ENCODE measurements at places on chromosomes 12 and 14.

DNA sequence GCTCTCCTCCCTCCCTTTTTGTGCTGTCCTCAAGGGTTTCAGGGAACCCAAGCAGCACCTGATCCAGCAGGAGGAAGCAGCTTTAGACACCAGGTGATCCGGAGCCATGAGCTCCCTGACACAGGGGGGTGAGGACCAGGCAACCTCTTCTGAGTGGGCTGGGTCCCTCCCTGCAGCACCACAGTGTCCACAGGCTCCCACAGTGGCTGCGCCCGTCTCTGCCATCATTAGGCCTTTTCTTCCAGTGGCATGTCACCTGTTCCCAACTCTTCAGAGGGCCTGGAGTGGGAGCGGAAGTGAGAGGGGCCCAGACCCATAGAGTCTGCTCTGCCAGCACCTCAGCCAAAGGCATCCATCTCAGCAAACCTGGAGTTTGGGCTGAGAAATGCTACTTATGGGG is 421 bp upstream of the KRT76 start:
- no peaks in the 10 kb centered on the region for H3K36me3 ChIP-seq
- no peak overlapping the region for H3K4me3 ChIP-seq
- H3K4me1 ChIP-seq, result no peaks in the 10 kb centered on the region
- no peak for DNase-seq
- no peak overlapping the region for H3K27ac ChIP-seq

GRCh38 chr12:117439531-117440001 is 78.1 kb upstream of the NOS1 start:
- H3K4me3 ChIP-seq, result no peak overlapping the region
- peaks cover 33% of the 10 kb centered on the region for H3K27me3 ChIP-seq
- H3K27ac ChIP-seq, result no peak overlapping the region
- no peak for DNase-seq
- H3K36me3 ChIP-seq, result no peaks in the 10 kb centered on the region

DNA sequence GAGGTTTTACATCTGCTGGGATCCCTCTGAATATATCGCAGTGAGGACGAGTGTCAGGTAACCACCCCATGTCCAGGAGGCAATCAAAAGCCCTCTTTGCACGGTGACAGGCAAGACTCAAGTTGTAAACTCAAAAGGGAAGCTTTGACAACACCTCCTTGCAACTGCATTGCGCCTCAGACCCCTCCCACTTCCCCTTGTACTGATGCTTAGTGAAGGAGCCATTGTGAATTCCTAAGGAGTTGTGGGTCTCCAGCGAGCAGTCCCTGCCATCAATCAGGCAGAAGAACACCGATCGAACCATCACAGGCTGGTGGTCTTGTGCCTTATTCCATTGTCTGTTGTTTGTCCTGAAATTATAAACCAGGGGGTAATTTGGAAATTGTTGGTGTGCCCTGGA is 112.6 kb downstream of the CCDC60 start:
- DNase-seq, result no peak
- H3K36me3 ChIP-seq, result no peaks in the 10 kb centered on the region
- no peak overlapping the region for H3K27ac ChIP-seq
- no peak overlapping the region for H3K4me3 ChIP-seq

- H3K27me3 ChIP-seq, result peaks cover 41% of the 10 kb centered on the region
- no peaks in the 10 kb centered on the region for H3K4me1 ChIP-seq
- no peak within 1 kb of the TSS for H3K27ac ChIP-seq
- DNase-seq, result no peak
Measured at GRCh38 chr12:113135178-113136127, at the start of gene RASAL1. Gene RASAL1, minus strand, starts transcription at chr12:113135761. Its CDS starts 299 bp downstream, at chr12:113135462.

- H3K36me3 ChIP-seq, result no peaks in the 10 kb centered on the region
- H3K27ac ChIP-seq, result no peak overlapping the region
- no peaks in the 10 kb centered on the region for H3K27me3 ChIP-seq
- H3K4me1 ChIP-seq, result no peaks in the 10 kb centered on the region
- no peak for DNase-seq
Measured at GRCh38 chr12:115470526-115470925, 786.6 kb upstream of the TBX3 start.

GRCh38 chr12:109378569-109378968 is 30.9 kb downstream of the MYO1H start:
- no peak overlapping the region for H3K27ac ChIP-seq
- H3K4me1 ChIP-seq, result no peaks in the 10 kb centered on the region
- no peak for DNase-seq
- no peak overlapping the region for H3K4me3 ChIP-seq
- peaks cover 15% of the 10 kb centered on the region for H3K27me3 ChIP-seq

DNA sequence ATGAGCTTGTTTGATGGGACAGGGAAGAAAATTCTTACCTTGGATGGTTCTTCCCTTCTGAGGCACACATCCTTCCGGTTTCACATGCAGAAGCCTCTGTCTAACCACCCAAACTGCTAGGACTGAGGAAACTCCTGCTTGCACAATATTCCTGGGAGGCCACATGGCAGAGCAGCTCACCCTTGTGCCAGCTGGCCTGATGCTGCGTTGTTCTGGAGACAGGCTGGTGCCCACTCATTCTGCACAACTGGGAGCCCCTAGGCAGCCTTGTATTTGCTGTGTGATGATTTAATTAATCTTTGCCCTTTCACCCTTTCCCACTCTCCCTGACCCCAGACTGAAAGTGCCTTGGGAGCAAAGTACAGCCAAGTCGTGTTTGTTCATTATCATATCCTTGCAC is 130.8 kb downstream of the RTN1 start:
- H3K36me3 ChIP-seq, result no peaks in the 10 kb centered on the region
- H3K4me1 ChIP-seq, result no peaks in the 10 kb centered on the region
- no peak for DNase-seq
- H3K27ac ChIP-seq, result no peak overlapping the region

GRCh38 chr12:79591988-79592387 is 98.8 kb downstream of the PAWR start:
- H3K4me1 ChIP-seq, result no peaks in the 10 kb centered on the region
- no peak overlapping the region for H3K27ac ChIP-seq

DNA sequence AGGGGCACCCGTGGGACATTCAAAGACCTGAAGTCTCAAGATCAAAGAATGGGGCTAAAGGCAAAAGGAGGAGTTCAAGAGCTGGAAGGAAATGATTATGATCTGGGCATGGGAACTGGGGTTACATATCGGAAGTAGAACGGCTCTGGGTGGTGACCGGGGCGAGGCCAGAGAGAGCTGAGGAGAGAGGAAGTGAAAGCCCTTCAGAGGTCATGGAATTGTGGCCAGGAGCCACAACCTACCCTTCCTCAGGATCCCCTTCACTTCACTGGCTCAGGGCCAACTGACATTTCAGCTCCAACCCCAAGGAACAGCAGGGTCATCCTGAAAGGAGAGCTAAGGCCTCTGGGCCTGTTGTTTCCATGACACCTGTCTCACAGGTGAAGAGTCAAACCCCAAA is 57.8 kb downstream of the GALNT16 start:
- no peak overlapping the region for H3K27ac ChIP-seq
- H3K27me3 ChIP-seq, result no peaks in the 10 kb centered on the region
- no peaks in the 10 kb centered on the region for H3K36me3 ChIP-seq

GRCh38 chr14:56555921-56556570 is 23.6 kb upstream of the TMEM260 start:
- H3K27me3 ChIP-seq, result peaks cover 11% of the 10 kb centered on the region
- no peak for DNase-seq
- H3K4me3 ChIP-seq, result no peak overlapping the region
- no peaks in the 10 kb centered on the region for H3K36me3 ChIP-seq
- no peak overlapping the region for H3K27ac ChIP-seq

DNA sequence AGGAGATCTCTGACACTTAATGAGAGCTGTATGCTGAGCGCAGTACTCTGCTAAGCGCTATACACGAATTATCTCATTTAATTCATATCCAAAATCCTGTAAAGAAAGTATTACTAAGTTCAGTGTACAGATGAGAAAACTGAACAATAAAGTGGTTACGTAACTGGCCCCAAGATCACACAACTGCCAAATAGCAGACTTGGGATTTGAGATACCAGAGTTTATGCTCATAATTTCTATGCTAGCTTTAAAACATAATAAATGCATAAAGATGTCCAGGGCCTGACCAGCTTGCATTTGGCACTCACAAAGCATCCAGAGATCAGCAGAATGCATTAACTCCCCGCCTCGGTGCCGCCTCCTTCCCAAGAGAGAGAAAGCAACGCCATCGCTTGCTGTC is 83.2 kb upstream of the PWP1 start:
- no peaks in the 10 kb centered on the region for H3K36me3 ChIP-seq
- no peak overlapping the region for H3K27ac ChIP-seq
- H3K4me3 ChIP-seq, result no peak overlapping the region
- no peak for DNase-seq
- H3K27me3 ChIP-seq, result no peaks in the 10 kb centered on the region

- peak overlapping the region; percentile 54 for H3K27ac ChIP-seq
- H3K27me3 ChIP-seq, result no peaks in the 10 kb centered on the region
- H3K4me1 ChIP-seq, result peaks cover 26% of the 10 kb centered on the region
Measured at GRCh38 chr12:45355730-45356129, 139.8 kb downstream of the ANO6 start.

Data from type B pancreatic cell (in vitro differentiated cells).